Activated CD8-positive, alpha-beta memory T cell treated with anti-CD3 and anti-CD28 coated beads, Interleukin-2, amount 10 ng/mL, durations not matched to agents 7 days and 5 days (primary cell): ENCODE measurements at places on chromosomes 1 and 21. TPM values are rescaled to one million over a fixed set of nuclear protein-coding genes. Genes with fewer than 3 reads are reported as not detected.

- DNase-seq = no peak
- H3K36me3 ChIP-seq = no peaks in the 10 kb centered on the region
- peaks cover 7% of the 10 kb centered on the region for H3K27me3 ChIP-seq
- no peaks in the 10 kb centered on the region for H3K4me1 ChIP-seq
These were observed 639.7 kb downstream of the LMO4 start for GRCh38 chr1:87968197-87968955.

GRCh38 chr1:62989497-62989896 lies 205.6 kb downstream of the ATG4C start:
- H3K36me3 ChIP-seq = no peaks in the 10 kb centered on the region
- no peak for DNase-seq
- H3K4me3 ChIP-seq = no peak overlapping the region
- peaks cover 10% of the 10 kb centered on the region for H3K27me3 ChIP-seq

- no peaks in the 10 kb centered on the region for H3K27me3 ChIP-seq
- no peak overlapping the region for H3K27ac ChIP-seq
- no peak overlapping the region for H3K4me3 ChIP-seq
- H3K4me1 ChIP-seq = peaks cover 6% of the 10 kb centered on the region
- H3K36me3 ChIP-seq = no peaks in the 10 kb centered on the region
These were observed 166.4 kb downstream of the PBX1 start for GRCh38 chr1:164725401-164725800.

GRCh38 chr1:45401524-45401923 lies 61.3 kb upstream of the MUTYH start:
- DNase-seq = no peak
- no peak overlapping the region for H3K27ac ChIP-seq
- H3K4me1 ChIP-seq = no peaks in the 10 kb centered on the region

Gene SLC30A10
- total RNA-seq = not detected

Gene KRTAP11-1
- total RNA-seq = not detected

DNA sequence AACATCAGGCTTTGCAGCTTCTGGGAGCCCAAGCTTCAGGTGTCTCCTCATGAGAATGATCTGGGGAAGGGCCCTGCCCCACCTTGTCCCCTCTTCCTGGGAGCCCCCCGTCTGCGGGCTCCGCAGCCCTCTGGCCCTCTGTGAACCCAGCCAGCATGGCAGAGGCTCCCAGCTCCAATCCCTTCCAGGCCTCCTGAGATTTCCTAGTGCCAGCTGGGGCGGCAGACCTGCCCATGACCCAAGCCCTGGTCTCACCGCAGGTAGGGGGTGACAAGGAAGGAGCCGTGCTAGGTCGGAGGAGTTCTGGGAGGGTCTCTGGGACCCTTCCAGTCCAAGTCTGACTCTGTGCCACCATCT lies 7.7 kb downstream of the PLEKHG5 start:
- no peak overlapping the region for H3K4me3 ChIP-seq
- no peak overlapping the region for H3K27ac ChIP-seq
- H3K27me3 ChIP-seq = peaks cover 46% of the 10 kb centered on the region
- H3K4me1 ChIP-seq = peaks cover 3% of the 10 kb centered on the region
- H3K36me3 ChIP-seq = no peaks in the 10 kb centered on the region
- no peak for DNase-seq

DNA sequence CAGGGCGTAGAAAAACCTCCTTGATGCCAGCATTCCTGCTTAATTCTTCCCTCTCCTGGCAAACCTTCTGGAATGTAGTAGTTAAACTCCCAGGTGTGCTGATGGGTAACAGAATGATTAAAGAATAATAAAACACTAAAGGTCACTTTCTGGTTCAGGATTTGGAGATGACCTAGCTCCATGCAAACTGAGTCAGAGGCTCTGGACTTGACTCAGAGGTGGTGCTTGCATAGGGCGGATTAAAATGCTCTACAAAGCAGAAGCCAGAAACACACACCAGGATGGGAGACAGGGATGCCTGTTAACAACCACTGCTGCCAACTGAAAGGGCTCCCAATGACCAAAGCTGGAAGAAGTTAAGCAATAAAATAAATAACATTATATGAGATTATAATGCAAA lies 41.5 kb downstream of the KRTAP19-8 start:
- no peak overlapping the region for H3K27ac ChIP-seq
- no peaks in the 10 kb centered on the region for H3K4me1 ChIP-seq
- H3K27me3 ChIP-seq = peaks cover 5% of the 10 kb centered on the region
- H3K4me3 ChIP-seq = no peak overlapping the region
- no peak for DNase-seq
- no peaks in the 10 kb centered on the region for H3K36me3 ChIP-seq

DNA sequence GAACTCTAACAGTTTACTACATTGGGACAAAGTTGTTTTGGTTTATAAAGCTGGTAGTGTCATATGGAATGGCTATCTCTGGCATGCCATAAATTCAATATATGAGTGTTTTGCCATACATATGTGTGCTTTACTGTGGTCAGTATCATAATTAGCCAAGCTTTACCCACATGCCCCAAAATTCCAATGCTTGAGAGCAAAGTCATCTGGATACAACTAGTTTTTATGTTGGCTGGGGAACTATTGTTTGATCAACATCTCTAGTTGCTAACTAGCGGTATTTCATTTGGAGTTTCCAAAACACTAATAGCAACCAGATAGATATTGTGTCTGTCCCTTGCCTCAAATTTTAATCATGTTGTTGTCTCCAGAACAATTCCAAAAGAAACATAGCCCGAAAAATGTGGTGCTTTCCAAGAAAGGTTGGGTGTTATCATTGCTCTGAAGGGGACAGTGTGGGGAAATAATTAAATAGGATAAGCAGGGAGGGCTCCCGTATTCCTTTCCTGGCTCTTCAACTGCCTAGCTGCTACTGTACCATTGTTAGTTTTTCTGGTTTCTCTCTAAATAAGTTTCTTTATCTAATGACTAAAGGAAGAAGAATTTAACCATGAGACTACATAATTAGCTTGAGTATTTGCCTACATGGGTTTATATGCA lies 136.1 kb downstream of the TGFB2 start:
- H3K36me3 ChIP-seq = no peaks in the 10 kb centered on the region
- no peaks in the 10 kb centered on the region for H3K4me1 ChIP-seq
- H3K27ac ChIP-seq = no peak overlapping the region
- H3K27me3 ChIP-seq = no peaks in the 10 kb centered on the region

DNA sequence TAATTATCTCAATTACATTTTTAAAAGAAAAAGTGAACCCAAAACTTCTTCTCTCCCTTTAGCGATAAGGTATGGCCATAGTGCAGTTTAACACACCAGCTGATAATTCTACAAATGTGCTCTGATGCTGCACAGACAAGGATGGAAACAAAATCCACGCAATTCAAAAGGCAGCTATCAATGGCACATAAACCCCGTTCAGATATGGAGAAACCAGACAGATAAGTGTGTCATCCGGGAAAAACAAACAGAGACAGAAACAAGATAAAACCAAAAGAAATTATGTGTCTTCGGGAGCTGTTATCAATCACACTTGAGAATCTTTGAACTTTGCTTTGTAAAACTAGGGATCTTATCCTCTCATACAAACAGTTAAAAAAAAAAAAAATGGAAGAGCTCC lies 73.6 kb downstream of the SIPA1L2 start:
- H3K36me3 ChIP-seq = no peaks in the 10 kb centered on the region
- H3K4me3 ChIP-seq = no peak overlapping the region
- no peak overlapping the region for H3K27ac ChIP-seq
- H3K4me1 ChIP-seq = peaks cover 4% of the 10 kb centered on the region

Gene OR2T11
- total RNA-seq = not detected

DNA sequence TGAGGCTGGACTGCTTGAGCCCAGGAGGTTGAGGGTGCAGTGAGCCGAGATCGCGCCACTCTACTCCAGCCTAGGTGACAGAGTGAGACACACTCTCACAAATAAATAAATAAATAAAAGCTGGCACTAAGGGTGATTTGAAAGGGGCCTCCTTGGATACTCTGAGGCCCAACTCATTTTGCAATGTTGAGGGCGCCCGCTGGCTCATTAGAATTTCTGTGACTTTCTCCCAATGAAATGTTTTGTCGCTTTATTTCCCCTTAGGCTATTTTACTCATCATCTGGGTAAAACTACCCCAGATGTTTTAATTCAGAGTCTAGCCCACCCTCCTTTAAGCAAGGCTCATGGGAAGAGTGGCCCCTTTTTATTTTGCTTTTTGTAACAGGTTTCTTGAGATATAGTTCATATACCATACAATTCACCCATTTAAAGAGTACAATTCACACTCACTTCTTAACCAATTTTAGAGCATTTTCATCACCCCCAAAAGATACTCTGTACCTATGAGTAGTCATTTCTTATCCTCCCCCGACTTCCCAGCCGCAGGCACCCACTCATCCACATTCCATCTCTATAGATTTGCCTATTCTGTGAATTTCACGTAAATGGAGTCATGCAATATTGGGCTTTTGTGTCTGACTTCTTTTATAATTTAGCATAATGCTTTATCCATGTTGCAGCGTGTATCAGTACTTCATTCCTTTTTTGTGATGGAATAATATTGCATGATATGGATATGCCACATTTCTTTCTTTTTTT lies 259.1 kb downstream of the KAZN start:
- H3K4me1 ChIP-seq = no peaks in the 10 kb centered on the region
- H3K4me3 ChIP-seq = no peak overlapping the region
- H3K27ac ChIP-seq = no peak overlapping the region
- H3K36me3 ChIP-seq = no peaks in the 10 kb centered on the region
- H3K27me3 ChIP-seq = no peaks in the 10 kb centered on the region

Gene TFF3
- total RNA-seq = not detected

DNA sequence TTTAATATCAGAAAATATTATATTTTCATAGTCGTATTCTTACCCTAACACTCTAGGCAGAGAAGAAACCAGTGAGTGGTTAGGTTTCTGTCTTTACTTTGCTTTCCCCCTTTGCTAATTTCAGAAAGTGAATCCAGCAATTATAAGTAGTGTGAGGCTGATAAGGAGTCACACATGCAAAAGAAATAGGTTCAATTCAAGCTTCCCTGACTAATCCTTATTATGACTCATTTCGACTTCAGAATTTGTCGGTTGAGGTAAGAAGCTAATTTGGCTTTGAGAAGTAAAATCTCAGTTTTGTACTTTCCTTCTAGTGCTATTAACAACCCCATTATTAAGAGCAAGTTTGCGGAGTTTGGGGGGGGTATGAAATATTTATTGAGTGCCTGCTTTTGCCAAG lies 22.4 kb downstream of the ESRRG start:
- H3K4me3 ChIP-seq = no peak overlapping the region
- no peaks in the 10 kb centered on the region for H3K36me3 ChIP-seq

DNA sequence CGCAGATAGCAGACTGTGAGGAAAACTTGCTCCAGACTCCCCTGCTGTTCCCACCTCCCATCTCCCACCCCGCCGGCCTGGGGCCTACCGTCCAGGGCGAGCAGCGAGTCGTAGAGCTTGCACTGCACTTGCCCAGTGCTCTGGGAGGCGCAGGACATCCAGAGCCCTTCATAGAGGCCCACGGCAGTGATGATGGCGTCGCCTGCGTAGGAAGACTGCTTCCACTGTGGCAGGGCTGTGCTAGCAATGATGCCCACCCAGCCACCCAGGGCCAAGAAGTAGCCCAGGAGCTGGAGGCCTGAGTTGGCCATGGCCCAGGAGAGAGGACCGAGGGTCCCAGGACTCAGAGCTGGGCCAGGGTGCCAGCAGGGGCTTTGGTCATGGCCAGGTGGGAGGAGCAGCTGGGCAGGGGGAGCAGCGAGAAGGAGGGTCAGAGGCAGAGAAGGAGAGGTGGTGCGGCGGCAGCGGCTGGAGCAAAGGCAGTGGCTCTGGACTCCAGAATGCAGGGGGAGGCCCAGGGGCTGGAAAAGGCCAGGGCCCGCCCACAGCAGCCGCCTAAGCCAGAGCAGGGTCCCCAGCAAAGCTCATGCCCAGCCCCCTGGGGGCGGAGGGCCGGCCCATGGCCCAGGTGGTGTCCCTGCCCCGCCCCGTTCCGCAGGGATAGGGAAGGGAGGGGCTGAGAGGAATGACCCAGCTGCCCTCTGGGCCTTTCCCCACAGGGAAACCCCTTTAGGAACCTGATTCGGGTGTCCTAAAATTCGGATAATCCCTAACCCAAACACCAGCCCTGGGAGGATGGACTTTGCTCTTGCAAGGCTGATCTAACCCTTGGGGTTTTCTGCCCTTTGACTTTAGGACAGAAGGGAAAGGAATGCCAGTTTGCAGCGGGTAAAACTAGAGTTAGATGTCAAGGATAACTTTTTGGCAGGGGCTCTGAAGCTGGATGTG lies at the start of gene CLDN19:
Gene CLDN19, minus strand, starts transcription at position 484 of the 948 bp plus-strand sequence. Its CDS starts 173 bp downstream, at position 311.
- DNase-seq = no peak
- peaks cover 8% of the 10 kb centered on the region for H3K4me1 ChIP-seq
- no peak within 1 kb of the TSS for H3K4me3 ChIP-seq

DNA sequence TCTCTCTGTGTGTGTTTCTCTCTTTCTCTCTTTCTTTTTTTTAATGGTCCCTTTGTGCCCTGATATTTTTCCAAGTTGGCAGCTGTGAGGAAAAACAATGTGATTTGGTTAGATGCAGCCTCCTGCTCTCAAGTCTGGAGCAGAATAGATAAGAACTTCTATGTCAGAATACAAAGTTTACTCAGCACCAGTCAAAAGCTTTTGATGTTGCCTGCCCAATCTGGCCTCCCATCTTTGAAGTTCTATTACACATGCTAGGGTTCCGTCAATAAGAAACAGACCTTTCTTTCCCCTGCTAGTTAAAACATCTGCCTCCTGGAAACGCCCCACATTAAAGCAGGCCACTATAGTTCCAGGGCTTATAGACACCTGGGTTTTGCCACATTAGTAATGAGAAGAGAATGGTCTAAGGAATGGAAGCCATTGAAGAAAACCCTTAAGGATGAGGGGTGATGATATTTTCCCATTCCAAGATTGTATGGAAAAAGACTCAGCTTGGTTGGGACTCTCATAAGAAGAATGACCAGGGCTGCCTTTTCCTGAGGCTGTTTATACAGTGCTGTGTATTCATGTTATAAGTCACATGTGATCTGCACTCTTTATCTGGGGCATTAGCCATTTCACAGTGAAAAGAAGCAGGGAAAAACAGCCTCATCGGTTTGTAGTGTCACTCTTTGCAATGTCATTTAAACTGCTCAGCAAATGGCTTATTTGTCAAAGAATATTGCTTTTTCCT lies 414.7 kb upstream of the PROX1 start:
- no peak overlapping the region for H3K27ac ChIP-seq
- H3K4me1 ChIP-seq = no peaks in the 10 kb centered on the region
- no peaks in the 10 kb centered on the region for H3K36me3 ChIP-seq
- no peak overlapping the region for H3K4me3 ChIP-seq

DNA sequence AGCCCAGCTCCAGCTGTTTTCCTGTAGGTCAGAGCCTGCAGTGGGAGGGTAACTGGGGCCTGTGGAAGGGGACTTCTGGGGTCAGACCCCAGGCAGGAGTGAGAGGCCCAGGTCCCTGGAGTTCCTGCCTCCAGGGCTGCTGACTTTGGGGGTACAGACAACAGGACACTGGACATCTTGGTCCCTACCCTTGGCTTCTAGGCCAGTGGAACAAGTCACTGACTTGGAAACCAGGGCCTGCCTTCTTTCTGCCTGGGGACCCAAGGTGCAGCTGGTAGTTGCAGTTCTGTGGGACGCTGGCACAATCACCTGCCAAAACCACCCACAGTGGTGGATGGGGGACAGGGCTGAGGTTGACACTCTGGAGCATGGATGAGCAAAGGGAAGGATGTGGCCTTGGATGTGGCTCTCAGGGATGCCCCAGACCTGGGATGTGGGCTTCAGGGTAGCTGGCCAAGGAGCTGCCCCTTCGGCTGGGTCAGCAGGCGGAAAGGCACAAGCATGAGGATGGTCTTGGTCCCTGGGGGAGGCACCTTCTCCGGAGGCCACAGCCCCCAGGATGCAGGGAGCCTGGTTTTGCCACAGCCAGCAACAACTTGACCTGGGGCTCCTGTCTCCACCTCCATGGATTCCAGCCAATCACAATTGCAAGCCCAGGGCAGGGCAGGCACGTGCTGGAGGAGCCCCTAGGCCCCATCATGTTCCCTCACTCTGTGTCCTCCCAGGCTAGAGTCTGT lies 5.8 kb downstream of the JMJD4 start:
- H3K27ac ChIP-seq = no peak overlapping the region
- peak; percentile 40 for DNase-seq
- peaks cover 26% of the 10 kb centered on the region for H3K4me1 ChIP-seq
- peak overlapping the region; percentile 69 for H3K4me3 ChIP-seq
- peaks cover 12% of the 10 kb centered on the region for H3K27me3 ChIP-seq
